PC-3 (cell line): ENCODE measurements at places on chromosomes 5 and 9.
A peak's percentile ranks its signal among the peaks of the same experiment; 100 is the strongest.

GRCh38 chr9:124001866-124002525 lies 9.6 kb upstream of the LHX2 start:
- no peak for DNase-seq

GRCh38 chr5:158456756-158457155 lies 597.8 kb upstream of the CLINT1 start:
- peak; percentile 71 for DNase-seq

- no peak for DNase-seq
These were observed 90.4 kb downstream of the NNT start for GRCh38 chr5:43693411-43693810.

- peak; percentile 85 for DNase-seq
These were observed 13.7 kb downstream of the DAB2 start for GRCh38 chr5:39411061-39411460.

DNA sequence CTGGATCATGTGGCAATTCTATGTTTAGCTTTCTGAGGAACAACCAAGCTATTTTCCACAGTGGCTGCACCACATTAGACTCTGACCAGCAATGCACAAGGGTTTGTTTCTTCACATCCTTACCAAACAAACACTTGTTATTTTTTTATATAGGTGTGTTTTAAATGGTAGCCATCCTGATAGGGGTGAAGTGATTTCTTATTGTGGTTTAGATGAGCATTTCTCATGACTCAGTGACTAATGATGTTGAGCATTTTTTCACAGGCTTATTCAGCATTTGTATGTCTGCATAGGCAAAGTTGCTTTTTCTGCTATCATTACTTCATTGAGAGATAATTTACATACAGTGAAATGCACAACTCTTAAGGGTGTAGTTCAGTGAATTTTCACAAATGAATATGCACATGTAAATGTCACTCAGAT lies 36.0 kb downstream of the ANKRD33B start:
- peak; percentile 91 for DNase-seq

- no peak for DNase-seq
These were observed 43.8 kb downstream of the ACTL7B start for GRCh38 chr9:108811944-108812343.

DNA sequence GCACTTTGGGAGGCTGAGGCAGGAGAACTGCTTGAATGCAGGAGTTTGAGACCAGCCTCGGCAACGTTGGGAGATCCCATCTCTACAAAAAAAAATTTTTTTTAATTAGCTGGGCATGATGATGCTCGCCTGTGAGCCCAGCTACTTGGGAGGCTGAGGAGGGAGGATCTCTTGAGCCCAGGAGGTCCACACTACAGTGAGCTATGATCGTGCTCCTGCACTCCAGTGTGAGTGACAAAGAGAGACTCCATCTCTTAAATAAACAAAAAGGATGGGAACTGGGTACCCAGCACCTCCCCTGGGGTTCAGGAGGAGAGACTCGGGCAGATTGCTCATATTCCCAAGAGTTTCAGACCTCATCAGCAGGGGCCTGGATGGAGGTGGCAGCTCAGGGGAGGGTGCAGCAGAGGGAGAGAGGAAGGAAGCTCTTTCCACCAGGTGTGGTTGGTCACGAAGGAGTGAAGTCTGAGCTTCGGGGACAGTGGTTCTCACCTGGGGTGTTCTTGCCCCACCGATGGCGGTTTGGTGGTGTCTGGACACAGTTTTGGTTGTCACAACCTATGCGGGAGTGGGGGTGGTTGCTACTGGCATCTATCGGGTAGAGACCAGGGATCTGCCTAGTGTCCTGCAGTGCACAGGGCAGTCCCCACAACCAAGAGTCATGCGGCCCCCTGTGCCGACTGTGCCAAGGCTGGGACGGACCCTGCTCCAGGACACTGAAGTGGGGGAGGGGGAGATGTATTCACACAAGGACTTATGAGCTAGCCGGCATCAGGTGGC lies 72.7 kb downstream of the ANKRD33B start:
- no peak for DNase-seq

DNA sequence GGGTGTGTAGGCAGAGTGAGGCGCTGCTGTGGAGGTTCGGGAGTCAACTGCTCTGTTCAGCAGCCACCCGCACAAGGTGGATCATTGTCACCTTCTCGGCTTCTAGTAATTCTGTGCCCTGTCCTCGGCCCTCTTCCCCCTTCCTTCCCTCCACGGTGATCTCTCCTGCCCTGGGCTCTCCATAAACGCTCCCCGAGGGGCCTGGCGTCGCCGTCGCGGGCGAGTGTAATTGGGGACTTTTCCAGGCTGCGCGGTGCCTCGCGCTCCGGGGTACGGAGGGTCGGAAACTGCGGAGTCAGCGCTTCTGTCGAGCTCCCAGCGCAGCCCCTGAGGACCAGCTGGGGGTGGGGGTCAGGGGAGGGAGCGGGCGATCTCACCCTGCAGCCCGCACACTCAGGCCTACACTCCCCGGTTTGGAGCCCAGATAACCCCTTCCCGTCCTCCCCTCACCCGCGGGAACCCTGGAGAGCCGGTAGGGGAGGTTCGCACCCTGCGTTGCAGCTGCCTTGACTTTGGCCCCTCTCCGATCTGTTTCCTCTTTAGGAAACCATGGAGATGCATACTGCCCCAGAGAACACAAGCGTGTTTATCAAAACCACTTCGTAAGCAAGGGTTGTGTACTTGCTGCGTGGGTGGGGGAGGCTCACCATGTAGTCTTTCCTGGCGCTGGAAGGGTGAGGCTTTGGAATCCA lies 188.3 kb upstream of the ZNF618 start:
- no peak for DNase-seq

DNA sequence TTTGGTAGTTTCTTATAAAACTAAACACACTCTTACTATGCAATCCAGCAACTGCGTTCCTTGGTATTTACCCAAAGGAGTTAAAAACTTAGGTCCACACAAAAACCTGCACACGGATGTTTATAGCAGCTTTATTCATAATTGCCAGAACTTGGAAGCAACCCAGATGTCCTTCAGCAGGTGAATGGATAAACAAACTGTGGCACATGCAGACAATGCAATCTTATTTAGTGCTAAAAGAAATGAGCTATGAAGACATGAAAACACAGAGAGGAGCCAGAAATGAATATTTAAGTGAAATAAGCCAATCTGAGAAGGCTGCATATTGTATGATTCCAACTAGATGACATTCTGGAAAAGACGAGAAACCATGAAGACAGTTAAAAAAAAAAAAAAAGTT lies 10.7 kb downstream of the WNK2 start:
- no peak for DNase-seq

GRCh38 chr9:92176800-92177185 lies 61.6 kb upstream of the SPTLC1 start:
- no peak for DNase-seq

DNA sequence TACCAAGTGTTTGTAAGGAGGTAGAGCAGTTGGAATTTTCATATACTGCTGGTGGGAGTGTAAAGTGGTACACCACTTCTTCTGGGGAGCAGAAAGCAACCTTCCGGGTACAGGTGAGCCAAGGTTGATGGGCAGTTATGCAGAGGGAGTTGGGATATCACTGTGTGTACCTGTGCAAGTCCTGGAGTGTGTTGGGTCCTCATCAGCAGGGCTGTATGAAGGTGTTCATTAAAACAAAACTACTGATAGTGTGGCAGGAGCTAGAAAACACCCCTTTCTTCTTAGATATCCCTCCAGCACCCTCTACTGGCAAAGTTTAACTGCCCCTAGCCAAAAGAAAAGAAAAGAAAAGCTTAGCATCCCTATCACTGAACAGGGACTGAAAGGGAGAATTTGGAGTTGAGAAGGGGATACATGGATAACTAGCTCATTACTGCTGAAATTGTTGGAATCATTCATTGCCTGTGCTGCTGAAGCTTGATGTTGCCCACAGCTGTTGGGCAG lies 10.7 kb downstream of the MARCHF6 start:
- DNase-seq, result peak; percentile 80
